Mesothelial cell of epicardium (in vitro differentiated cells): ENCODE measurements at places on chromosomes 16 and 17.

- DNase-seq, result no peak
Observed at GRCh38 chr16:67116388-67117311, 6.9 kb downstream of the PHAF1 start.

- DNase-seq, result no peak
Observed at GRCh38 chr17:82241183-82241925, 12.5 kb downstream of the SLC16A3 start.

- DNase-seq, result no peak
Observed at GRCh38 chr17:77827039-77827438, 131.5 kb upstream of the TNRC6C start.

GRCh38 chr16:82091241-82091640 lies 56.2 kb downstream of the HSD17B2 start:
- no peak for DNase-seq

DNA sequence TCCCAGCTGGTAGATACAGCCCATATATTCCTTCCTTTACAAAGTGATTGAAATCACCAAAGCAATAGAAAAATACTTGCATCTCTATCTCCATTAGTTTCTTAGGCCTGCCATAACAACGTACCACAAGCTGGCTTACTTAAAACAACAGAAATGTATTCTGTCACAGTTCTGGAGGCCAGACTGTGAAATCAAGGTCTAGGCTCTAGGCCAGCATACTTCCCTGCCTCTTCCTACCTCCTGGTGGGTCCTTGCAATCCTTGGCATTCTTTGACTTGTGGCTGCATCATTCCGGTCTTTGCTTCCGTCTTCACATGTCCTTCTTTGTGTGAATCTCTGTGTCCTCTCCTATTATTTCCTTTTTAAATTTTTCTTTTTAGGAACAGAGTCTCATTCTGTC lies 62.5 kb downstream of the ERCC4 start:
- DNase-seq, result no peak

DNA sequence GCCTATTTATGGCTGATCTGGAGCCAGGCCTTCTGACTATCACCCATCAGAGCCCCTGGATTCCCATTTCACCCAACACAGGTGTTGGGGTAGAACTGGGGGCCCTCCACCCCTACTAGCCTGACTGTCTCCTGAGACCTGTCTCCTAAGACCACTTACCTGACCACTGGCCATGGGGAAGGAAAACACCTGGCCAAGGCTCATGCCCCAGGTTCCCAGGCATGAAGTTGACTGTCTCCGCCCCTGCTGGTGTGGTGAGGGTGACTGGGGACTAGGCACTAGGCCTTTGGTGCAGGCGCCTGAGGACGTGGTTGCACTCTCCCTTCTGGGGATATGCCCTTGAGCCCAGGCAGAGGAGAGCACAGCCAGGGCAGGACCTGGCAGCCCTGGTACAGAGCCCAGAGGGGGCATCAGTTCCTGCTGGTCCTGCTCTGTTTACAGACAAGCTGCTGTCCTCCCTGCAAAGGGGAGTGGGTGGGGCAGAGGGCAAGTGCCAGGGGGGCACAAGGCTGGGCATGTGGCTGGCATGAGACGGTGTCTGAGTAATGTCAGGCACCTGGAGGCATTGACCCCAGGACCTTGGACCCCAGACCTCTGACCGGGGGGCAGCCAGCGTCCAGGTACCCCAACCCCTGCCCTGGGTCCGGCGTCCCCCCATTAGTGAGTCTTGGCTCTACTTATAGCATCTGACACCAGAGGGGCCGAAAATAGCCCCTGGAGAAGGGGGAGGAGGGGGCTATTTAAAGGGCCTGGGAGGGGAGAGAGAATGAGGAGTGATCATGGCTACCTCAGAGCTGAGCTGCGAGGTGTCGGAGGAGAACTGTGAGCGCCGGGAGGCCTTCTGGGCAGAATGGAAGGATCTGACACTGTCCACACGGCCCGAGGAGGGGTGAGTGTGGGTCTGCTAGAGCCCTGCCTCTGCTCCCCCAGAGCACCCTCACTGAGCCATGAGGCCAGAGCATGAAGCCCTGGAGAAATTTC lies at the start of gene TCAP:
TCAP (plus strand) TSS at position 769 of the 981 bp plus-strand sequence; CDS start at position 780, 11 bp downstream.
- no peak for DNase-seq

GRCh38 chr17:8806926-8807550 lies 7.9 kb upstream of the MFSD6L start:
- DNase-seq, result no peak

DNA sequence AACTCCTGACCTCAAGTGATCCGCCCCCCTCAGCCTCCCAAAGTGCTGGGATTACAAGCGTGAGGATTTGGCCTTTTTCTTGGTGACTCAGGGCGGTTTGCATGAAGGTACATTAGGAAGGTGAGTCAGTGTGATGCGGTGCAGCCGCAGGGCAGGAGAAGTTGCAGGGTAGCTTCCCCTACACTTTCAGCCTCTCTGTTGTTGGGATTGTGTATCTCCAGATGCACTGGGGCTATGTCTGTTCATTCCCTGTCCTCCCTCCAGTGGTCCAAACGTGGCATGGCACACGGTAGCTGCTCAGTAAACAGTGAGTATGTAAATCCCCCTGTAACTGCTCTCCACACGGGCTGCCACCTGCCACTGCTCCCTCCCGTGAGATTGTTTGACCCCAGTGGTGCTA lies 109.1 kb upstream of the CDC42EP4 start:
- DNase-seq, result no peak

GRCh38 chr17:30393911-30394867 lies 15.5 kb downstream of the CPD start:
- DNase-seq, result no peak

GRCh38 chr16:73231379-73231778 lies 183.5 kb upstream of the ZFHX3 start:
- DNase-seq, result no peak

DNA sequence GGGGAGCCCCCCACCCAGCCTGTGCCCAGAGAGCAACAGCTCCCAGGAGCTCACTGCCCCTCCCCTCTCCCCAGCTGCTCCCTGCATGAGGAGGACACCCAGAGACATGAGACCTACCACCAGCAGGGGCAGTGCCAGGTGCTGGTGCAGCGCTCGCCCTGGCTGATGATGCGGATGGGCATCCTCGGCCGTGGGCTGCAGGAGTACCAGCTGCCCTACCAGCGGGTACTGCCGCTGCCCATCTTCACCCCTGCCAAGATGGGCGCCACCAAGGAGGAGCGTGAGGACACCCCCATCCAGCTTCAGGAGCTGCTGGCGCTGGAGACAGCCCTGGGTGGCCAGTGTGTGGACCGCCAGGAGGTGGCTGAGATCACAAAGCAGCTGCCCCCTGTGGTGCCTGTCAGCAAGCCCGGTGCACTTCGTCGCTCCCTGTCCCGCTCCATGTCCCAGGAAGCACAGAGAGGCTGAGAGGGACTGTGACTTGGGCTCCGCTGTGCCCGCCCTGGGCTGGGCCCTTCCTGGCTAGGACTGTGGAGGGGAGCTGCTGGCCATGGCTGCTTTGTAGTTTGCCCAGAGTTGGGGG lies 584 bp downstream of the TCAP start:
- DNase-seq, result no peak

DNA sequence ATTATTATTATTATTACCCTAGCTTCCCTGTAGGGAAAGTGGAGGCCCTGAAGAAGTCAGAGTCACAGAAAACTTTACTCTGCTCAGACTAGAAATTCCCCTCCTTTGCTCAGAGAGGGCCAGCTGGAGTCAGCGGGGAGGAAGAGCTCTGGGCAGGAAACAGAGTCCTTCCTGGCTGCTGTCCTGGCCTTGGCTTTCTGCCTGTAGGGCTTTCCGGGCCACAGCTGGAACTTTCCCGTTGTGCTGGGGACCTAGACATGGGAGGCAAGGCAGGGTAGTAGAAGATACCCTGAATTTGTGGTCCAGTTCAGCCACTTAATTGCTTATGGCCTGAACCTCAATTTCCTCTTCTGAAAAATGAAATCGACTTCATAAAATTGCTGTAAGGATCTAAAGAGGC lies 14.0 kb upstream of the CCL2 start:
- DNase-seq, result no peak

DNA sequence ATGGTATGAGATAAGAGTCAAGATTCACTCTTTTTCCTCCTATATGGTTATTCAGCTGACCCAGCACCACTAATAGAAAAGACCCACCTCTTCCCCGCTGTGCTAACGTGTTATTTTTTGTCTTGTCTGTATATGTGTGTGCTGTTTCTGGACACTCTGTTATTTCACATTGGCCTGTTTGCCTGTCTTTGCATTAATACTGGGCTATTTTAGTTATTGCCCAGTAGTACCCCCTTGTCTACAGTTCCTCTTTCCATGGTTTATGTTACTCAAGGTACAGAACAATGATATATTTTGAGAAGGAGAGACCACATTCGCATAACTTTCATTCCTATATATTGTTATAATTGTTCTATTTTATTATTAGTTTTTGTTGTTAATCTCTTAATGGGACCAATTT lies 74.0 kb upstream of the SIAH1 start:
- DNase-seq, result no peak

DNA sequence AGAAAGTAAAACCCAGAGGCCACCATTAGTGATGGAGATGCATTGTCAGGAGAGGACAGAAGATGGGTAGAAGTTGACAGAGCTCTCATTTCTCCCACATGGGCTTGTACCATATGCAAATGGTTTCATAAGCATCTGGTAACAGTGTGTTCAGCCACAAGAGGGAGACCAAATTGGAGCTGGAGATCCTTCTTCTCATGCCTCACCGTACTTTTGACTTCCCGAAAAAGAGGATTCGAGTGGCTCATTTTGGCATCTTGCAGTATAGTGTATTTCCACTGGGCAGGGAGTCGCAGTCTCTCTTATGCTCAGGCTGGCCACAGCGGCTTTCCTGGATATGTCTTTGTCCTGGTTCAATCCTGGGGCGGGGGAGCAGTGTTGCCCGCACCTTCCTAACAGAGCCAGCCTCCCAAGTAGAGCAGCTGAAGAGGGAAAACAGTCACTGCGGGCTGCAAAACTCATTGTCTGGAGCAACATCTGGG lies 23.8 kb downstream of the TBC1D3B start:
- no peak for DNase-seq

GRCh38 chr17:45688353-45688752 lies 95.8 kb upstream of the CRHR1 start:
- no peak for DNase-seq

- DNase-seq, result no peak
Observed at GRCh38 chr16:3115003-3115402, 2.6 kb downstream of the ZNF205 start.

DNA sequence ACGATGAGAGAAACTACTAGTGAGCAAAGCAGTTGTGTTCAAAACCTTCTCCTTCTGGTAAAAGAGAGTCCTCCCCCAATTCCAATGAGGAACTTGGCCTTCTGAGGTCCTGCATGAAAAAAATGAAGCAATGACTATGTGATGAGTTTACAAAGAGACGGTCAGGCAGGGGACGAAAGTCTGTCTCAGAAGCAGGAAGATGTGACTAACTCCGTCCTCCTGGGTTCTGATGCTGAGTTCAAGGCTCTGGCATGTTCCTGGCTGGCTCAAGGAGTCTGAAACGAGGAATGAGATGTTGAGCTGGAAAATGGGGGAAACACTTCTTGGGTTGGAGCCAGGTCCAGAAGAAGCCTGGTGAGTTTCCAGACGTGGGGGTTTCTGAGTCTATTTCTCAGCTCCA lies 129.6 kb downstream of the CPPED1 start:
- DNase-seq, result no peak

GRCh38 chr16:85608515-85608885 lies 4.6 kb upstream of the GSE1 start:
- no peak for DNase-seq

GRCh38 chr17:66304304-66305174 lies 2.1 kb downstream of the PRKCA start:
- no peak for DNase-seq

DNA sequence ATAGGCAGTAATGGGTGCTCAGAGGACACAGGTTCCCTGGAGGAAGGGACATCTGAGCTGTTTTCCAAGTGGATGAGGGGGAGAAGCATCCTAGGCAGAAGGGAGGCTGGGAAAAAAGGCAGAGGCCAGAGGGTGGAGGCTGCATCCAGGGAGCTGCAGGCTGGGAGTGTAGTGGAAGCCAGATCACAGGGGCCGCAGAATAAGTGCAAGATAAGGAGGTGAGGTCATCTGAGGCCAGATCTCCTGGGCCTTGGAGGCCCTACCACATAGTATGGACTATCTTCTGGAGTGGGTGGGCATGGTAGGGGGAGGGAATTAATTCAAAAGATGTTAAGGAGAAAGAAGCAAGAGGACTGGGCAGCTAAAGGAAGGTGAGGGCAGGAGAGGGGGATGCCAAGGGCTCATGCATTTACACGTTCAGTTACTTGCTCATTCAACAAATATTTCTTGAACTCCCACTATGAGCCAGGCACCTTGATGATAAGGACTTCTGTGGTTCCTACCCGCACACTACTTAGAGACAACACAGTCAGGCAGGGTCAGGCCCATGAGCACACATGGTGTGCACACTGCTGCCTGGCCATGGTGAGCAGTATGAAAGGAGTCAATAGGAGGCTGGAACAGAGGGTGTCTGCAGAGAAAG lies 2.4 kb upstream of the RIPOR1 start:
- no peak for DNase-seq
